ENCODE measurements at places on chromosomes 6 and 20.

DNA sequence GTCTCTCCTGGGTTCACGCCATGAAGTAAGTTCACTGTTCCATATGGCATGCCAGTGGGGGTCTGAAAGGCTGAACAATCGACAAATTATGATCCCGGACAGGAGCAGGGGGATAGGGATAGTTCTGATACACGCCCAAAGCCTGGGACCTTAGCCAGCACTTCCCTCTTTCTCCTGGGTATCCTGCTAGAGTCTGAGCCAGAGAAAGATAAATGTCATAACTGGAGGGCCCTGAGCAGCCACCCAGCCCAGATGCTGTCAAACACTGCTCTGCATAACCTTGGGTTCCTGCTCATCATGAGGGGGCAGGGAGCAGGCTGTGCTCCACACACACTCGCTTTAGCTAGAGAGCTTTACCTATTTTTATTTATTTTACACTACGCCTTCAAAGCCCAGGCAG lies 12.3 kb downstream of the EDEM2 start:
- no peak for DNase-seq

- no peak for DNase-seq
Measured at GRCh38 chr6:169723991-169724493, 258 bp downstream of the PHF10 start.

- DNase-seq, result no peak
Measured at GRCh38 chr6:166957805-166958076, 1.4 kb upstream of the RNASET2 start.

GRCh38 chr6:8193541-8193940 lies 91.2 kb upstream of the EEF1E1 start:
- no peak for DNase-seq

- no peak for DNase-seq
Measured at GRCh38 chr6:107396211-107396610, 63.2 kb downstream of the PDSS2 start.

- DNase-seq, result peak; percentile 62
Measured at GRCh38 chr6:42292004-42292740, 74.5 kb upstream of the MRPS10 start.

- DNase-seq, result no peak
Measured at GRCh38 chr20:48807586-48808381, 20.0 kb downstream of the PREX1 start.

GRCh38 chr6:89842228-89842627 lies 12.5 kb downstream of the CASP8AP2 start:
- no peak for DNase-seq

GRCh38 chr6:11023032-11023431 lies 21.1 kb downstream of the ELOVL2 start:
- no peak for DNase-seq

- DNase-seq, result no peak
Measured at GRCh38 chr6:73152556-73152955, 72.7 kb downstream of the KHDC1L start.

GRCh38 chr6:167270499-167271311 lies 20.4 kb upstream of the UNC93A start:
- DNase-seq, result no peak

DNA sequence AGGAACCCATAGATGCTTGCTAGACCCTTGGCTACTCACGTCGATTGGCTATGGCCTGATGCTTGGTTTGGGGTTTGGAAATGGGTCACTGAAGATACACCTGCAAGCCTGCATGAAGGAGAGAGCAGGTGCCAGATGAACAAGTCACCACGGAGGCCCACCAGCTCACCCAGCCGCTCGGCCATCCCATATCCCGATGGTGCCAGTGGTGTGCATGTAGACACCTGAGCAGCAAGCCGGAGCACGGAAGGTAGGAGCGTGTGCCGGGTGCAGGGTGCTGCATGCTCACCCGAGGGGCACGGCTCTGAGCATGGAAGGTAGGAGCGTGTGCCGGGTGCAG lies 35.9 kb downstream of the DACT2 start:
- no peak for DNase-seq

GRCh38 chr6:55578537-55579363 lies at the start of gene HMGCLL1:
TSS of gene HMGCLL1 (minus strand) at chr6:55579192. CDS start at chr6:55579055, 137 bp downstream.
- no peak for DNase-seq

- no peak for DNase-seq
Measured at GRCh38 chr6:15823838-15824414, 161.1 kb upstream of the DTNBP1 start.

GRCh38 chr6:132400555-132400882 lies 756 bp downstream of the MOXD1 start:
- DNase-seq, result no peak

- no peak for DNase-seq
Measured at GRCh38 chr6:104281370-104281769, 578.3 kb downstream of the HACE1 start.

GRCh38 chr20:21387528-21387927 lies 9.8 kb downstream of the NKX2-4 start:
- DNase-seq, result no peak

DNA sequence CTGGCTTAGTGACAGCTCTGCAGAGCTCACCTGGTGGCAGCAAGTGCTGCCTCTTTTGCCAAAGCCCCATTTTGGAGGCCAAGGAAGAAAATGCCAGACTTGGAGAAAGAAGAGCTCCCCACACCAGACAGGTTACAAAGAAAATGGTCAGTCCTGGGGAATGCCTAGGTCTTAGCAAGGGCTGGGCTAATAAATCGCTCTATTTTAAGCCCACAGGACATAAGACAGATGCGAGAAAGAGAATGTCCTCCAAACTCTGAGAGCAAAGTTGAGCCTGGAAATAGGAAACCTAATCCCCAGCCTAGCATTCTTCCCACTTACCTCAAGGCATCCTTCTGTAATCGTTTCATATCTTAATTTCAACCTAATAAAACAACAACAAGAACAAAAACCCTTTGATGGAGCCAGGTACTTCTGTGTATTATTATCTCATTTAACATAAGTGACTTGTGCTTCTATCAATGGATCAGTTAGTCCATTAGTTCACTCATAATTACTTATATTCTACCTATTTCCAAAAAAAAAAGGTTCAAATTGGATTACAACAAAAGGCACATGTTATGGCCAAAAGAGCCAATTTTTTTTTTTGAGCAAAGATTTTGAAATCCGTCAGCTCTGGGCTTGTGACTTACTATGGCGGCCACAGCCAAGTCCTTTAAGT lies 40.4 kb upstream of the FAM83C start:
- no peak for DNase-seq

- no peak for DNase-seq
Measured at GRCh38 chr6:24743944-24744335, 25.0 kb upstream of the C6orf62 start.

- no peak for DNase-seq
Measured at GRCh38 chr20:2305029-2305428, 9.2 kb downstream of the TGM3 start.

DNA sequence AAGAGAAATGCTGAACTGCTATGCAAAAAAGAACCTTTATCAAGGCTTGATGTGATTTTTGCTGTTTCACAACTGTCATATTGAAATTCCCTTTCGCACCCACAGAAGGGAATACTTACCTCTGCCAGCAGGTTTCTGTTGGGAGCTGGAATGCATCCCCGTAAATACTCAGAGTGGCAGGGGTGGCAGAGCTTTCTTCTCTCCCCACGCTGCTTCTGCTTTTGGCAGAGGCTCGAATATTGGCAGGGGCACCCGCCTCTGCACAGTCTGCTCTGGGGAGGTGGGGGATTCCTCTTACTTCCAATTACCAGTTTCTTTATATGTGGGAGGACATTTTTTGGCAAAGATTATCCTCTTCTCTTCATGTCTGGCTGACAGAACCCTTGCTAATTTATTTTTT lies 28.4 kb downstream of the TMEM200A start:
- DNase-seq, result no peak

Data from PC-9 (cell line).